Psoas muscle (tissue), 8 donors: ENCODE measurements at places on chromosomes 2 and 18. TPM values are rescaled to one million over a fixed set of nuclear protein-coding genes. Genes with fewer than 3 reads are reported as not detected.

The GCG gene
- total RNA-seq, result not detected

The SLC5A6 gene
- total RNA-seq, result 18.9 TPM

The GNAL gene
- 5.5 TPM for total RNA-seq

The ALPI gene
- not detected for total RNA-seq

The BMP10 gene
- 0.27 TPM for total RNA-seq

The RNF152 gene
- 2.6 TPM for total RNA-seq

The TSPYL6 gene
- total RNA-seq, result not detected

The PDE1A gene
- total RNA-seq, result 1.5 TPM

GRCh38 chr2:11408959-11409571, 56.9 kb downstream of the E2F6 start:
- no peak for DNase-seq

GRCh38 chr2:143083636-143084035, 45.6 kb upstream of the ARHGAP15 start:
- no peak for DNase-seq

DNA sequence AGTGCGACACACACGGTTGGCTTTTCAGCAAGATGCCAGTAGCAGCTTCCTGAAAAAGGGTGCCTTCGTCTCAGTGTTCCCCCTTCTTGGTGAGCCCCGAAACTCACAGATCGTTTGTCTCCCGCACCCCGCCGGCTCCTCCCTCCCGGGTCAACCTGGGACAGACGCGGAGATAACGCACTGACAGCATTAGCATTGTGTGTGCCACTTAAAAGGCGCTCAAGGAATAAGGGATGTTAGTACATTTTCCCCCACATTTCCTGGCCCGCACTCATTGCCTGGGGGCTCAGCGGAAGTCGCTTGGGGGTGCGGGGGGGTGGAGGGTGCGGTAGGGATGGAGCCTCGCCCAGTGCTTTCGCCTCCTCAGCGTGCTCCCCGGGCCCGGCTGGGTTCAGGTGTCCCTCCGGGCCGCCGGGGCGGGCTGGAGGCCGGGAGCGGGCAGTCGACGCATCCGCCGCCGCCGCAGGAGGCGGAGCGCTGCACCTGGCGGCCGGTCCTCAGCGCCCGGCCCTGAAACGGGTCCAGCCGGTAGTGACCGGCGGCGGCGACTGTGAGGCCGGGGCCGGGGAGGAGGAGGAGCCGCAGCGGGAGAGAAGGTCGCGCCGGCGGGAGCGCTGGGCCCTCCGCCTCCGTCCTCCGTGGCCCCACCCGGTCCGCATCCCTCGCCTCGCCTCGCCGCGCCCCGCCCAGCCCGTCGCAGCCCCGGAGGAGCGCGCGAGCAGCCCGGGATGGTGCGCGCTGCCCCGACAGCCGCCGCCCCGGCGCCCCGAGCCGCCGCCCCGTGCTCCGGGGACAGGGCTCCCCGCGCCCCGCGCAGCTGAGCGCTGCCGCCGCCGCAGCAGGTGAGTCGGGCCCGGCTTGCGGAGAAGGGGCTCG, at the start of gene MFSD6:
Gene MFSD6 (plus strand): TSS at position 694 of the 876 bp plus-strand sequence. CDS start 27,675 bp downstream, outside the sequence.
- DNase-seq, result peak; percentile 52

- DNase-seq, result no peak
These were observed 153.8 kb upstream of the ACAA2 start for GRCh38 chr18:49967171-49967570.

GRCh38 chr2:210671065-210671464, 114.7 kb downstream of the CPS1 start:
- DNase-seq, result no peak

GRCh38 chr2:126620302-126620701, 35.7 kb upstream of the GYPC start:
- DNase-seq, result no peak

GRCh38 chr2:15678346-15678745, 86.7 kb downstream of the DDX1 start:
- no peak for DNase-seq

GRCh38 chr2:132593171-132593570, 76.8 kb downstream of the LYPD1 start:
- DNase-seq, result no peak

DNA sequence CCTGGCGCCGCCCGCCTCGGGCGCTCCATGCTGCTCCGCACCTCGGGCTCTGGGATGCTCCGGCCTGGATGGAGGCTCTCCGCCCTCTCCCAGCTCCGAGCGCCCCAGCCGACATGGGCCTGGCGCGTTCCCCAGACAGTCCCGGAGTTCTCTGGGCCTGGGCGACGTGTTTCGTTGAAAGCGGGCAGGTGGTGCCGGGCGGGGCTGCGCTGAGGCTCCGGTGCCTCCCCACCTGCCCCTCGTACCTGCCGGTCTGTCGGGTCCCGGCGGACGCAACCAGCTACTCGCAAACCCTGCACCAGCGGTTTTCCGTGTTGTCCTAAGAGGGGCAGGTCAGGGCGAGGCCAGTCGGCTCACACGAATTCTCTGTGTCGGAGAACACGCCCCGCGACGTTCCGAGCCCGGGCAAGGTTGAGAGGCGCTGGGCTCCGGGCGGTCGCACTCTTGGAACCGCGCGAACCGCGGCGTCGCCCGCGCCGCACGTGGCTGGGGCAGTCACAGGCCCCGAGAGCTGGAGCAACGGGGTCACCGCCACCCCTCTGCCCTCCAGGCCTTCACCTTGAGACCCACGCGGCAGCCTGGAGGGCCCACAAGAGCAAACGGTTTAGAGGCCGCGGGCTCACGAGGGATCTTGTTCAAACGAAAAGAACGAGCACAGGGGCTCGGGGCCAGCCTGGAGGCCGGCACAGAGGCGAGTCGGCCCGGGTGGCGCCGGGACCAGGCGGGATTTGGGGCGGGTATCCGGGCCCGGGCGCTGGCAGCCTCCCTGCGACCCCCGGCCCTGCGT, 4.2 kb upstream of the SIX2 start:
- DNase-seq, result peak; percentile 26

DNA sequence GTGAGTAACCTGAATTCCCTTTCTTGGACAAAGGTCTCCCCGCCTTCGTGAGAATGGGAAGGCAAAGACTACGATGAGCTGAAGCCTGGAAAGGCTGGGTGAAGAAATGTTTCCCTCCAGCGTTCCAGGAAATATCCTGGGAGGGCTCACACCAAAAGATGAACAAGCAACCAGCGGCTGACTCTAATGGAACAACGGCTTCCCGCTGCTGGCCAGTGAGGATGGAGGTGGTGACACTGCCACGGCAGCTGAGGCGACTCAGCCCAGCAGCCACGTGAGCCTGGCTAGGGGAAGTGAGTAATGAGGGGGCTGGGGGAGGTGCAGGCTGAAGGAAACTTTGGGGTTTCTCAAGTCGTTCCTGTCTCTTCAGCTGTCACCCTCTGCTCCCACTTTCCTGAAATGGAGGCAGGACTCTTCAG, 105.0 kb upstream of the SMAD7 start:
- peak; percentile 80 for DNase-seq

- DNase-seq, result no peak
These were observed 122.4 kb upstream of the BCL2L11 start for GRCh38 chr2:110998311-110998710.
